ENCODE measurements at places on chromosomes 12 and 14. TPM values are rescaled to one million over a fixed set of nuclear protein-coding genes. Genes with fewer than 3 reads are reported as not detected.

DNA sequence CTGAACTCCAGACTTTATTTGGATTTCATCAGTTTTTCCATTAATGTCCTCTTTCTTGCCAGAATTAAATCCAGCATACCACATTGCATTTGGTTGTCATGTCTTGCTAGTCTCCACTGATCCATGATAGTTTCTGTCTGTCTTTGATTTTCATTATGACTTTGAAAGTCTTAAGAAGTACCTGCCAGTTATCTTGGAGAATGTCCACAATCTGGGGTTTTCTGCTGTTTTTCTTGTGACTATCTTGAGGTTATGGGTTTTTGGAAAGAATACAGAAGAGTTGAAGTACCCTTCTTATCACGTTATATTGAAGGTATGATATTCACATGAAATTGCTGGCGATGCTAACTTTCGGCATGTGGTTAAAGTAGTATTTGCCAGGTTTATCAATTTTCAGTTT is 282.3 kb upstream of the PRICKLE1 start:
- H3K36me3 ChIP-seq: no peaks in the 10 kb centered on the region
- no peaks in the 10 kb centered on the region for H3K27me3 ChIP-seq
- H3K4me3 ChIP-seq: no peak overlapping the region
- no peak overlapping the region for H3K27ac ChIP-seq

DNA sequence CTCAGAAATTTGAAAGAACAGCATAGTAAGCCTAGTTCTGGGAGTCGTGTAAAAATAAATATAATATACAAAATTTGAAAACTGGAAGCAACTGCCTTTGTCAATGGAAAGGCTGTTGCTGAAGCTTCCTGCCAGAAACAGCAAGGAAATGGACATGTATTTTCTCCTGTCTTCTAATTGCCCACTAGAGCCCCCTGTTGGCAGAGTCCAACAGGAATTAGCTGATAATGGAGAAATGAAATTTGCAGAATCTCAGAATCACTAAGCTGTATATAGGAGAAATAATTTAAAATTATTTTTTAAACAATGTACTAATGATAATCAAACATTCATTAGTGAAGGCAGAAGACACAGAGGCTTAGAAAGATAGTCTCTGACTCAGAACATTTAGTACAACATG is 414.8 kb downstream of the SLC6A15 start:
- no peak for DNase-seq
- no peaks in the 10 kb centered on the region for H3K36me3 ChIP-seq
- no peaks in the 10 kb centered on the region for H3K4me1 ChIP-seq
- H3K4me3 ChIP-seq: no peak overlapping the region

- H3K36me3 ChIP-seq: no peaks in the 10 kb centered on the region
- H3K27me3 ChIP-seq: no peaks in the 10 kb centered on the region
- peaks cover 15% of the 10 kb centered on the region for H3K4me1 ChIP-seq
- no peak overlapping the region for H3K4me3 ChIP-seq
- DNase-seq: no peak
- no peak overlapping the region for H3K27ac ChIP-seq
Measured at GRCh38 chr12:29795715-29796114, 12.0 kb upstream of the TMTC1 start.

- no peak for DNase-seq
- no peaks in the 10 kb centered on the region for H3K36me3 ChIP-seq
- H3K4me3 ChIP-seq: no peak overlapping the region
- H3K27me3 ChIP-seq: no peaks in the 10 kb centered on the region
Measured at GRCh38 chr12:89517720-89518119, 6.9 kb downstream of the GALNT4 start.

- no peaks in the 10 kb centered on the region for H3K36me3 ChIP-seq
- H3K4me3 ChIP-seq: no peak overlapping the region
- H3K27ac ChIP-seq: no peak overlapping the region
- DNase-seq: no peak
Measured at GRCh38 chr12:47097276-47097896, 17.6 kb upstream of the AMIGO2 start.

- H3K27me3 ChIP-seq: no peaks in the 10 kb centered on the region
- no peaks in the 10 kb centered on the region for H3K4me1 ChIP-seq
- H3K36me3 ChIP-seq: no peaks in the 10 kb centered on the region
- DNase-seq: no peak
Measured at GRCh38 chr14:65296402-65296801, 116.1 kb upstream of the FUT8 start.

- no peak overlapping the region for H3K4me3 ChIP-seq
- H3K27ac ChIP-seq: no peak overlapping the region
- no peak for DNase-seq
- H3K4me1 ChIP-seq: peaks cover 8% of the 10 kb centered on the region
- no peaks in the 10 kb centered on the region for H3K27me3 ChIP-seq
Measured at GRCh38 chr12:64006211-64006825, 161.8 kb downstream of the SRGAP1 start.

- H3K36me3 ChIP-seq: no peaks in the 10 kb centered on the region
- H3K4me3 ChIP-seq: no peak overlapping the region
- no peaks in the 10 kb centered on the region for H3K27me3 ChIP-seq
Measured at GRCh38 chr12:104555648-104556047, 98.9 kb downstream of the CHST11 start.

- no peak overlapping the region for H3K4me3 ChIP-seq
- no peaks in the 10 kb centered on the region for H3K27me3 ChIP-seq
- H3K36me3 ChIP-seq: no peaks in the 10 kb centered on the region
- no peaks in the 10 kb centered on the region for H3K4me1 ChIP-seq
Measured at GRCh38 chr14:104494483-104494882, 85.1 kb upstream of the C14orf180 start.

DNA sequence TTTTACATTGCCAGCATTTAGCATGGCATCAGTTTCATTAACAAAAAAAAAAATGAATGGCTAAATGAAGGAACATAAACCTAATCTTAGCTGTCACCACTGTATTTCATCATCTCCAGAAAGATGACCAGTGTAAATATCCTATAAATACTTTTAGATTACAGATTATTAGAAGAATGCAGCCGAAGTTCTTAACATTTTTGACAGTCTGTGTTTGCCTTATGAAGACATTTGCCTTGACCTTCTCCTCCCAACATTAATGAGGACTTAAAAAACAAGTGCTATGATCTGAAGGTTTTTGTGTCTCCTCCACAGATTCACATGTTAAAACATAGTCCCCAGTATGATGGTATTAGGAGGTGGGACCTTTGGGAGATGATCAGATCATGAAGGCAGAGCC is 253.0 kb downstream of the SNAPC1 start:
- H3K4me3 ChIP-seq: no peak overlapping the region
- H3K36me3 ChIP-seq: no peaks in the 10 kb centered on the region
- no peak overlapping the region for H3K27ac ChIP-seq

DNA sequence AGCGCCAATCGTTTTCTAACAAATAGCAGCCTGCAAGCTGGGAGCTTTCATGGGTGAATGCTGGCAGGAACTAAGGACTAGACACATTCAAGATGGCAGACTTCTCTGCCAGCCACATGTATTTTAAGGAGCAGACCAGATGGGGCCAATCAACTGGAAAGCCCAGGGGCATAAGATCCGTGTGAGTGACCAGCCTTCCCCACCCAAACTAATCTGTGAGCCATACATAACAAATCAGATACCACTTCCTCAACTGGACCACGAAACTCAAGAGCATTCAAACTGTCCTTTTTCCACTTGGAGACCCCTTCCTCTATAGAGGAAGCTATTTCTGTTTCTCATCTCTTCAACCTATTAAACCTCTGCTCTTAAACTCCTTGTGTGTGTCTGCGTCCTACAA is 9.7 kb downstream of the TCL1B start:
- peaks cover 20% of the 10 kb centered on the region for H3K27me3 ChIP-seq
- no peaks in the 10 kb centered on the region for H3K36me3 ChIP-seq
- no peak overlapping the region for H3K27ac ChIP-seq
- no peak for DNase-seq
- H3K4me3 ChIP-seq: no peak overlapping the region
- H3K4me1 ChIP-seq: no peaks in the 10 kb centered on the region

DNA sequence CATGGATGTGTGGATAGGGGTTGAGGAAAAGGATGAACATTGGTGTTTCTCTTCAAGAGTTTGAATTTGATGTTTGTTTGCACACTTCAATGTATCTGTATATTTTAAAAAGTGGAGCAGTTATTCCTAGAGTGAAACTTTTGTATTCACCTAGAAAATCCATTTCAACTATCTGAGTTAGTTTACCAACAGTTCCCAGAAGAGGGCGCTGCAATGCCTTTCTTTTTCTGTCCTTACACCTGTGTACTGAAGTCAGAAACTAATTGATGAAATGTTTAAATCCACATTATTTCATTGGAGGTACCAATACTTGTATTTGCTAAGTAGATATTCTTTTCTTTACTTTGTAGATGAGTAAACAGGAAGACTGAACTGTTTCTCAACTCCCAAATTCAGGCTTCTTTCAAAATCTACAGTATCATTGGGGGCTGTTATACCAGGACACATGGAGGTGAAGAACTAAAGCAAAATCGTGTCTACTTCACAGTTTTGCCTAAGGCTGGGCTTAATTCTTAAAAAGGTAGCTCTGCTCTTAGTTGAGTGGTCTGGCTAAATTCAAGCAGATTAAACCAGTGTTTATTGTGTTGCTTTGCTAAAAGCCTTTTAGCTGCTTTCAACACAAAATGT is 26.6 kb upstream of the KLRB1 start:
- H3K4me1 ChIP-seq: no peaks in the 10 kb centered on the region
- no peak overlapping the region for H3K4me3 ChIP-seq
- no peak overlapping the region for H3K27ac ChIP-seq
- no peak for DNase-seq

- peaks cover 9% of the 10 kb centered on the region for H3K4me1 ChIP-seq
- no peaks in the 10 kb centered on the region for H3K36me3 ChIP-seq
- H3K27me3 ChIP-seq: no peaks in the 10 kb centered on the region
Measured at GRCh38 chr12:71636704-71637115, 26.9 kb downstream of the ZFC3H1 start.

- H3K27me3 ChIP-seq: no peaks in the 10 kb centered on the region
- no peak overlapping the region for H3K4me3 ChIP-seq
- no peak for DNase-seq
- H3K27ac ChIP-seq: no peak overlapping the region
Measured at GRCh38 chr14:29016050-29016900, 249.7 kb downstream of the FOXG1 start.

GRCh38 chr12:3727877-3728632 is 24.9 kb downstream of the CRACR2A start:
- no peaks in the 10 kb centered on the region for H3K27me3 ChIP-seq
- no peak overlapping the region for H3K27ac ChIP-seq
- no peaks in the 10 kb centered on the region for H3K36me3 ChIP-seq
- H3K4me1 ChIP-seq: no peaks in the 10 kb centered on the region
- DNase-seq: no peak

Gene MYF5
- polyA plus RNA-seq: not detected

Gene SLC7A7
- 2.3 TPM for polyA plus RNA-seq

Gene C14orf180
- polyA plus RNA-seq: 139 TPM

Gene DDX51
- 19.9 TPM for polyA plus RNA-seq

Gene GZMB
- polyA plus RNA-seq: 1.8 TPM

Gene RNASE3
- 0.06 TPM for polyA plus RNA-seq

Gene C12orf42
- not detected for polyA plus RNA-seq

Gene SCN8A
- polyA plus RNA-seq: 0.01 TPM

Gene NCAPD2
- polyA plus RNA-seq: 5.4 TPM

Gene PLCZ1
- polyA plus RNA-seq: not detected

Gene KRT72
- polyA plus RNA-seq: not detected
